ENCODE measurements at places on chromosomes 3 and 15.
A peak's percentile ranks its signal among the peaks of the same experiment; 100 is the strongest.

- no peak for DNase-seq
These were observed 522.4 kb upstream of the NAALADL2 start for GRCh38 chr3:174336784-174337183.

DNA sequence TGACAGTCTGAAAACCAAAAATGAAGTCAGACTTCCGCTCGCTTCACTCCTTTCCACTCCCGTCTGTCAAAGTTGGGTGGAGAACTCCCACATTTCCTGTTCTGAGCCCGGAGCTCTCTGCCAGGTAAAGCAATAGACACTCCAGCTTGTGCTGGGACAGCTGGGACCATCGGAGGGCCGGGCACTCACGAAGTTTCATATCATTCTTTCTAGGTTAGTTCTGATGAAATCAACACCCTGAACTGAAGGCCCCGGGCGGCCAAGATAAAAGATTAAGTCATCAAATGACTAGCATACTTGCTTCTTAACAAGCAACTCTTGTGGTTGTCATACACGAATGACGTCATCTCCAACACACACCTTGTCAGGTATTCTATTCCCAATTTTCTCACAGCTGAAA, 42.1 kb downstream of the MAGI1 start:
- DNase-seq: no peak

GRCh38 chr3:184378651-184379357, 797 bp upstream of the THPO start:
- no peak for DNase-seq

- DNase-seq: no peak
These were observed 157.5 kb downstream of the NUP210 start for GRCh38 chr3:13262493-13263211.

GRCh38 chr3:108487439-108487838, 23.0 kb downstream of the MYH15 start:
- DNase-seq: no peak

- DNase-seq: no peak
These were observed 181.4 kb upstream of the GADL1 start for GRCh38 chr3:31075876-31076275.

- DNase-seq: no peak
These were observed 15.3 kb downstream of the SYNM start for GRCh38 chr15:99120050-99120777.

- DNase-seq: no peak
These were observed 28.7 kb upstream of the RPS17 start for GRCh38 chr15:82568986-82569385.

DNA sequence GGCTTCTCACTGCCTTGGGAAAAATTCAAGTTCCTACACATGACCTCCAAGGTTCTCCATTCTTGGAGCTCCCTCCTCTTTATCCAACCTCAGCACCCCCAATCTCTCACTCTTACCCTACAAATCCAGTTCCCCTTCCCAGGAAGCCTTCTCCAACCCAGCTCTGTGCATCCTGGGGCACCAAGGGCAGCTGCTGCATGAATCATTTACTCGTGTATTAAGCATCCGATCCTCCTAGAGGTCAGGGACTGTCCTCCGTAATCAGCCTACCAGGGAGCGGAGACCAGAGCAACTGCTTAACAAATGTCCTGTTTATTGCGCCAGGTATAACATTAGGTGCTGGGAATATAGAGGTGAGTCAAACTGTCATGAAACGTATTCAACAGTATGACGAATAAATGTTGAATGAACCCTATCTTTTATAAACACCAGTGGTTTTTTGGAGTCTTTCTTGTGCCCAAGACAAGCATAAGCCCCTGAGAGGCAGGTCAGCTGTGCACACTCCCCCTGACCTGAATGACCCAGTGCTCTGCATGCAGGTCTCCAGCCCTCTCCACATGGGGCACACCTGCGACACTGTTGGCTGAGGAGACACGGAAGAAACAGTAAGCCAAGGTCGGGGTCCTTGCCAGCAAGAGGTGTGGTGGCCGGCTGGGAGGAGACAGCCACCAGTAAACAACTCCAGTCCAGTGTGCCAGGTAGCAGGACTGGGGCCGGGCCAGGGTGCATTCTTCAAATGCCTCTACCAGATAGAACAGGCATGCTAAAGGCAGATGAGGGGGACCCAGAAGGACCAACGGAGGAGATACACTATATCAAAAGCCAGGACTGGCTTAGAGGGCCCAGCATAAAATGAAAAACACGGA, 27.6 kb downstream of the ANP32A start:
- no peak for DNase-seq

DNA sequence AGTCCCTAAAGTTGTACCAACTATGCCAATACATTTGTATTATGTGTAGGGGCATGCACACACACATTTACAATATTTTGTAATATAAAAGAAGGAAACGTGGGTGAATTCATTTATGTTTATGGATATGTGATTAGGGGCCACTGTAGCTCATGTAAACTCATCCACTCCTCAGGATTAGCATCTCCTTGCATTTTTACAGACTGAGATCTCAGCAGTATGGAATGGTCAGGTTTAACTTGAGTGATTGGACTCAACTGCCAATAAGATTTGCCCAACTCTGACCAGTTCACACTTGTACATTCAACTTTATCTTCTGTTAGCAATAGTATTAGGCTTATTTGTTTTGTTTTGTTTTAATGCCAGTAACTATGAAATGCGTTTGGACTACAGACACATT, 36.5 kb downstream of the PSMD6 start:
- no peak for DNase-seq

- peak; percentile 52 for DNase-seq
These were observed 1273.0 kb downstream of the OTOL1 start for GRCh38 chr3:162769564-162769963.

GRCh38 chr3:102230057-102230456, 204.8 kb upstream of the ZPLD1 start:
- no peak for DNase-seq

DNA sequence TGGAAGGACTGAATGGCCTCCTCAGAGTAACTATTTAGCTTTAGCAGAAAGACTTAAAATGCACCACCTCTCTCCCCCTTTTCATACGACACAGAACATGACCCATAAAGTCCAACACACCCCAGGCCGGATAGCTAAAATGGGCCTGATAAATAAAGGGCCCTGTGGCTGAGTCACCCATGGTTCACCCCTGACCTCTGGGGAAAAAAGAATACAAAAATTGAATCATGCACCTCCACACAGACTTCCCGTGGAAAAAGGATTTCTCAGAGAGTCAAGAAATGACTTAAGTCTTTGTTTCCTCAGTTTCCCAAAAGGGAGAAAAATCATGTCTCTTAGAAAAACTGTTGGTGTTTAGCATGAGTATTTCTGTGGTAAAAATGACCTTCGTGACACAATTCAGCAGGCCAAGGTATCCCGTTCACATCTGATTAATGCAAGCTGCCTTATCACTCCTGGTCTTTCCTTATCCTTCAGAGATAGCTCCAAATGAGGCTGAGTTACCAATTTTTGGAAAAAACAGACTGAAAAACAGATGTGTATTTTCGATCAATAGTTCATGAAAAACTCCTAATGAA, 34.0 kb upstream of the ARHGEF3 start:
- DNase-seq: peak; percentile 49

GRCh38 chr3:31615071-31615875, 82.5 kb downstream of the STT3B start:
- DNase-seq: no peak

- DNase-seq: no peak
These were observed 8.4 kb upstream of the CHRNA3 start for GRCh38 chr15:78629031-78629715.

DNA sequence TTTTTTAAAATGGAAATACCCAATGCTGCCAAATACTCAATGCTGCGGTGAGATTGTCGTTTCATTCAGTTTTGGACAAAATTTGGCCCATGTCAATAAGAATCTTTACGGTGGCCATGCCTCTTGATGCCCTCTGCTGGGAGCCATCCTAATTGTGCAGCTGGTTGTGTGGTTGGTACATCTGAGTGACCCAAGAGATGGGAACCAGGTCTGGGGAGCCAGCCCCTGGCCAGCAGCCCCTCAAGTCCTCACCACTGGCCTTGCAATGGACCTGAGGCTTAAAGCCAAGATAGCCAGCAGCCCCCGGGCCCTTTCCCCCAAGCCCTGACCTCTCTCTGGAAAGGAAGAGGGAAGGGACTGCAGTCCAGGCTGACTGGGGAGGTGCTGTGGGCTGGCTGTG, 36.4 kb upstream of the ESYT3 start:
- DNase-seq: no peak

- no peak for DNase-seq
These were observed 221.0 kb downstream of the SHQ1 start for GRCh38 chr3:72627271-72627670.

- no peak for DNase-seq
These were observed 31.4 kb downstream of the FSD2 start for GRCh38 chr15:82774496-82774895.
